ENCODE measurements at places on chromosomes 4 and X.

DNA sequence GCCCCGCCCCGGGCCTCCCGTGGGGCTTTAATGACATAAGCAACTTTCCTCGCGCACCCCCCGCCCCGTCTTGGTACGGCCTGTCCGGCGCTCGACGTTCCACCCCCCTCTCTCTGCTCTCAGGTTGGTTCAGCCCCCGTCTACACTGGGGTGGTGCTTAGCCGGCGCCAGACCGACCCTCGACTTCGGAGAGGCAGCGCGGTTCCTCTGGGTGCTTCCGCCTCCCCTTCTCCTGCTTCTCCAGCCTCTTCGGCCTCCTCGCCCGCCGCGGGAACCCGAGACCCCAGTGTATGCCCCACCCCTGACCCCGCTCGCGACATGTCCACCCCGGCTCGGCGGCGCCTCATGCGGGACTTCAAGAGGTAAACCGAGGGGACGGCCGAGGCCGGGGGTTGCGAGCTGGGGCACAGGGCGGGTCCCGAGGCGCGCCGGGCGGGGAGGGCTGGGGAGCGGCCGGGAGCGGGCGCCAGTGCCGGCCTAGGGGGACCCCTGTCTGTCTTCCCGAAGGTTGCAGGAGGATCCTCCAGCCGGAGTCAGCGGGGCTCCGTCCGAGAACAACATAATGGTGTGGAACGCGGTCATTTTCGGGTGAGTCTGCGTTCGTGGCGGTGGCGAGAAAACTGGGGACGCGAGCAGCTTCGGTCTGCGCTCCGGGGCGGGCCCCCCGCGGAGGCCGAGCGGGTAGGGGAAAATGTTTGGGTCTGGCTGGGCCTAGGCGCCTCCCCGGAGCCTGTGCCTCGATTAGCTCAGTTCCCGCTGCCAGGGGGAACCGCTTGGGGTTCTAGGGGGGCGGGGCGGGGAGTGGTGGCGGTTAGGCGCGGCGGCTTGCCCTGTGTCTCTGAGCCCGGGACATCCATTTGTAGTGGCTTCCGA is at the start of gene UBE2A:
UBE2A (plus strand) TSS at position 170 of the 873 bp plus-strand sequence; CDS start at position 319, 149 bp downstream.
- peak; percentile 48 for DNase-seq

DNA sequence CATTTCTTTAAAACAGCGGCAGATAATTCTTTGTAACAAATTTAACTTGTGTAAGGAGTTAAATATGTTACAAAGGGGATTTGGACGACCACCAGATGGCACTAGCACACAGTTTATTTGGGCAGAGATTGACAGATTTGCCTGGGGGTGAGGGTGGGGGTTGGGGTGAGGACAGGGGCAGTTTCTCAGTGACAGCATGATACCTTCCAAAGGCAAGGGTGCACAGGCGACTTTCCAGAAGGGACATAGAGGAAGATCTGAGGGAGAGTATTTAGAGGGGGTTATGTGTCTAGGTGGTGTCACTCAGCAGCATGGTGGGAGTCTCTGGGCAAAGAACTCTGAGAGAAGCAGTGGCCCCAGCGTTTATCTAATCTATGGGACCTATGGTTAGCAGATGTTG is 9.6 kb upstream of the TMA16 start:
- DNase-seq, result no peak

- peak; percentile 50 for DNase-seq
Observed at GRCh38 chr4:139083607-139083955, 68.0 kb downstream of the NOCT start.

GRCh38 chrX:129698150-129698549 is 40.6 kb upstream of the XPNPEP2 start:
- DNase-seq, result no peak

DNA sequence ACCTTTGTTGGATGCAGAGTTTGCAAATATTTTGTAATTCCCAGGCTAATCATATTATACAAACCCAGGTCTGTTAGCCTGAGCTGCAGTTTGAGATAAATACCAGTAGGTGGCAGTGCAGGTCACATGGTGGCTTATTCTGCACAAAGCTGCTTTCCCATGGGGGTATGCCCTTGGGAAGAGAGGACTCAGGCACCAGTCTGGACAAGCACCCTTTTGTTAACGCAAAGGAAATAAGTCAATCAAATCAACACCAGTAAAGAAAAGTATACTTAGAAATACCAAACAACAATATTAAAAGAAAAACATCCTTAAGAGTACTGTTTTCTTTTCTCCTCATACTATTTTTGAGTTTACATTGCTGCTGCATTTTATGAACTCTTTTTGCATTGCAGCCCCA is 389.0 kb upstream of the ZFP42 start:
- DNase-seq, result no peak

DNA sequence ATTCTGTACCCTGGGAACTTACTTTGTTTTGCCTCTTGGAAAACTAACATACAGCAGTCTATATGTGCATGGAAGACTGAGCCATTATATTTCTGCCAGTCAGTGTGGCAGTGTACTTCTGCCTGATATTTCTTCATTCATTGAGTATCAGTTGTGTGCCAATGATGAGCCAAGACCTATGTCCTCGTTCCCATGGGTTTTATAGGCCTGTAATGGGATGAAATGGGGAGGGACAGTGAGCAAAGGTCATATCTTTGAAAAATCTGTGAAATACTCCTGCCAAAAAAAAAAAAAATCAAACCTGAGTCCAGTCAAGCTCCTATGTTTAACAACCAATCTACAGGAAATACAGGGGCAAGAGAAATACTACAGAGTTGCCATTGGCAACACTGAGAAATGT is 9.1 kb downstream of the NSD2 start:
- no peak for DNase-seq

DNA sequence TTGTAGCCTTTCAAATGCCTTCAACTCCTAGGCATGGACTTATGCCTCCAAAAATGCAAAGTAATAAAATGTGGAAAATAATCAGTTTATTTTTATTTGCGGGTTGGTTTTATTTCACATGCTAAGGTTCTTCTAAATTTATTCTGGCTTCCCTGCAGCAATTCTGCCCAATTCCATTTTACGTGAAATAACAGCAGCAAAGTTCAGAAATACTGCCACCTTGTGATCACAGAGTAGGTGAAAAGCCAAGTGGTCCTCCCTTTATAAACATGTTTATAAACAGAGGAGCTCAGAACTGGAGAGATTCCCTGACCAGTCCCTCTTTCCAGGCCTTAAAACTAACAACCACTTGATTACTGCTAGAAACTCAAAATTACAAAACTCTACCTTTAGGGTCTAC is 14.7 kb upstream of the DCHS2 start:
- no peak for DNase-seq

DNA sequence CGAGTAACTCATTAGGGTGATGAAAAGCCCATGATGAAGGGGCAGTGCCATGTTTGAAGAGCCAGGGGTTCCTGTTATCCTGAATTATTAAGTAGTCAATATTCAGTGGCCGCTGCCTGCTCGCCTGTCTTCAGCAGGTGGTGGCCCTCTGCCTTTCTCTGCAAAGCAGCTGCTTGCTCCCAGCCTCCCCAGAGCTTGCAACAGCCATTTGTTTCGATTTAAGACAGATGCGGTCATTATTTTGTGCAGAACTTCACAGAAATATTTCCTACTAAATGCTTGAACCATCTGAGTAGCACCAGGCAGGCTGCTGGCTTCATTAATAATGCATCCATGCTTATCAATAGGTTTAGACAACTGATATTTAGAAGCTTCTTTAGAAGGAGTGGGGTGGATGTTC is 104.3 kb upstream of the TTC29 start:
- DNase-seq, result no peak

DNA sequence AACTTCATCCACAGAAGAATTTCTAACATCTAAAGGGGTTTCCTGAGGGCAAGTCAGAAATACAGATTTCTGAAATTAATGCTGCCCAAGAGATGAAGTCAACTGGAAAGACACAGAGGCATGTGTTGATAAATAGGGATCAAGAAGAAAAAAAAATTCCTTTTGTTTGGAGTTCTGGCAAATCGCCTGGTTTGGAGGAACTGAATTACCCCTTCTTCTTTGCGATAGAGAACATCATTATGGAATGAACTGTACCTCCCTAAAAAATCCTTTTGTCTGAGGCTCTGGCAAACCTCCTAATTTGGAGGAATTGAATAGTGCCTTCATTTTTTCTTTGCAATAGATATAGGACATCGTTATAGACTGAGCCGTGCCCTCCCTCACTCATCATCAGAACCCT is 200.9 kb downstream of the DHRSX start:
- DNase-seq, result no peak

- DNase-seq, result peak; percentile 1
Observed at GRCh38 chrX:110317820-110318663, at the start of gene AMMECR1. AMMECR1 (minus strand) TSS chrX:110318085; CDS start chrX:110318071, 14 bp downstream.

DNA sequence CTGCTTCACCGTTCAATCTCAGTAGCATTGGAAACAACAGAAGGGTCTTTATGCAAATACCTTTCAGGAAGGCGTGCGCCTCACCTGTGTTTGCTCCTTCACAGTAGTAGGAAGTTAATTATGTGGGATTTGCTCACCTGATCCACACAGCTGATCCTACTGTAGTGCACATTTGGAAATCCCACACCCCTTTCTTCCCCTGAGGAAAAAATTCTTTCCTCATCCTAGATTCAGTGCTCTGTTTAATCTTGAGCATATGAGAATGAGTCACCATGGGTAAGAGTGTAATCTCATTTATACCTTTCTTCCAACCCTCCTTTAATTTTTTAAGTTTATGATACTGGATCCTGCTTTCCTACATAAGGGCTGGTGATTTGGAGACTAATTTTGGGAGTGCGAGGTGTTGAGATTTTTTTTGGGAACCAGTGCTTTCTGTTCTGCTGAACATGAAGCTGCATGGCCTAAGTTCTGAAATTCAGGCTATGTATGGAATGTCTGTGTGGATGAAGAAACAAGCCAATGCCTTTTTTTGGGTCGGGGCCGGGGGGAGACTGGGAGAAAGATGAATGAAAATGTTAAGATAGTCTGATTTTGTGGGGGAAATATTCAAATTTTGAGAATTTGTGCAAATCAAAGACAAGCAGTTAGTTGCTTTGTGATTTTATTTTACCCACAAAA is 19.0 kb downstream of the GAB1 start:
- no peak for DNase-seq

- DNase-seq, result no peak
Observed at GRCh38 chr4:98480535-98480934, 177.9 kb downstream of the TSPAN5 start.

- no peak for DNase-seq
Observed at GRCh38 chr4:169698331-169698730, 59.4 kb downstream of the HPF1 start.

GRCh38 chr4:128574706-128575105 is 234.8 kb upstream of the JADE1 start:
- peak; percentile 43 for DNase-seq

GRCh38 chr4:123871341-123871740 is 474.7 kb downstream of the SPRY1 start:
- no peak for DNase-seq

GRCh38 chrX:64977051-64977450 is 801 bp upstream of the ZC4H2 start:
- DNase-seq, result no peak

DNA sequence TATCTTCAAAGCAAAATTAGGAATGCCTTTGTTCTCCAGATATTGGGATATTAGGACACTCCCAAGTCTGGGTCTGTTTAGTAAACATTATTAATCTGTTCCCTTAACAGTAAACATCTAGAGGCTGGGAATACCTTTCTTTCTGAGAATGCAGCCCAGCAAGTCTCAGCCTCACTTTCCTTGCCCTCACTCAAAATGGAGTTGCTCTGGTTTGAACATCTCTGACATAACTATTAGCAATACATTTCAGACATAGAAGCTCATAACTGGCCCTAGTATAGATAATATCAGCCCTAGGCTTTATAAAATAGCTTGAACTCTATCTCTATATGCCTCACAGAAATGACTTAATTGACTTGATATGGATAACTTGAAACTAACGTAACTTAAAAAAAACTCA is 299.8 kb downstream of the SPATA18 start:
- DNase-seq, result no peak

- DNase-seq, result no peak
Observed at GRCh38 chr4:55087009-55087912, 38.1 kb downstream of the KDR start.

DNA sequence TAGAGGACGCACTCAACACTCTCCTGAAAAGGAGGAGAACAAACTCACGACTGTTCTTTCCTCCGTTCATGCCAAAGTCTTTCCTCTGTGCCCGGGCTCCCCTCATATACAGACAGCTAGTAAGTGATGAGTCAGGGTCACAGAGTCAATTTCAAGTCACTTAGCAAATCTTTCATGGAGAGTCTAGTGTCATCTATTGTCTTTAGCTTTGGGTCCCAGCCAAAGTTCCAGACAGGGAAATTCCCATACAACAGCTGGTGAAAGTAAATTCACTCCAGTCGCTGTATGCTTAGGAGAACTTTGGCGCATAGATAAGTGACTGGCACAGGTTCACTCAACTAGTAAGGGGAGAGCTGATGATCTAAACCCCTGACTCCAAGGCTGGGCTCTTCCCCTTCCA is 226.5 kb downstream of the MID1 start:
- no peak for DNase-seq

DNA sequence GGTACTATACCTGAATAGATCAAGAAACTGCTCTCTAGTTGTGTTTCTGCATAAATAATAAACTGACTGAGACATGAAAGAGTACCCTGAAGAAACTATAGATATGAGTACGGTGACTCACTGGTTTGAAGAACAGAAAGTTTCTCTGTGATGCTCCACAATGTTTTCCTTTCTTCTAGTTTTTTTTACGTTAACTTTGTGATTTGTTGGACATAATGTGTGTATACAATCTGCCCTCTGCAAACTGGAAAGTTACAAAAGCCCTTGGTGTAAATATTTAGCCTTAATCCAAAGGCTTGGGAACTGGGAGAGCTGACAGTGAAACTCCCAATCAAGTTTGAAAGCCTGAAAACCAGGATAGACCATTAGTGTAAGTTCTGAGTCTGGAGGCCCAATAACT is 31.6 kb upstream of the PAPSS1 start:
- DNase-seq, result no peak

DNA sequence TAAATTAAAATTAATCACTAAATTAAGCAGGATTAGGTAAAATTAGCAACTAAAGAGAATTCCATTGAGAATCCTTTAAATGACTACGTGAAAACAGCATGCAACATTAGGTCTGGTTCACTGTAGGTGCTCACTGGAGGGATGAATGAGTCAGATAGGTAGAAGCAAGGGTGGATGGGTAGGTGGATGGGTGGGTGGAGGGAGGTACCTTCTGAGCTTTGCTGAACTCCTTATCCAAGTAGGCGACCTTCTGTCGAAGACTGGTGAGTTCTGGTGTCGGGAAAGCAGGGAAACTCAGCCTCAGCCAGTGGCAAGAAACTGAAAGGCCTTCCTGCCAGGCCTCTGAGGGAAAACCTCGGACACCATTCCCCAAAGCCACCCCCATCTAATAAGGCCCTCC is 3.0 kb downstream of the GRIPAP1 start:
- DNase-seq, result no peak

DNA sequence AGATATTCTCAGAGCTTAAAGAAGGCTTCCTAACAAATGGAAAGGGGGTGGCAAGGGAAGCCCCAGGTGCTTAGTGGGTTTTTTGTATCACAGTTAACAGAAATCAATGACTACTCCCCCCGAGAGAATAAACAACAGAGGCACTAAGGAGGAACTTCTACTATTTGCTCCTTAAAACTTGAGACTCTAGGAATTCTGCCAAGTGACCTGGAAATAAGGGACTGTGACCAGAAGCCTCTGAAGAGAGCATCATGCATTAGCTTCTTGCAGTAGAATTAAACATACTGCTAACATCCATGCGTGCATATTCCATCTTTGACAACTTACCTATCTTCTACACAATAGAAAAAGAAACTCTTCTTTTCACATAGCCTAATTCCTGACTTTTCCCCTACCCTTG is 86.8 kb downstream of the CAMK2D start:
- no peak for DNase-seq

- DNase-seq, result no peak
Observed at GRCh38 chrX:5145957-5146356, 1082.7 kb downstream of the NLGN4X start.

GRCh38 chr4:95537191-95537590 is 11.6 kb downstream of the UNC5C start:
- DNase-seq, result no peak

GRCh38 chr4:27916452-27917184 is 1056.0 kb downstream of the STIM2 start:
- DNase-seq, result no peak

Measured in hypothalamus (tissue), 51 donors.